ENCODE measurements at places on chromosomes 6 and 20.

DNA sequence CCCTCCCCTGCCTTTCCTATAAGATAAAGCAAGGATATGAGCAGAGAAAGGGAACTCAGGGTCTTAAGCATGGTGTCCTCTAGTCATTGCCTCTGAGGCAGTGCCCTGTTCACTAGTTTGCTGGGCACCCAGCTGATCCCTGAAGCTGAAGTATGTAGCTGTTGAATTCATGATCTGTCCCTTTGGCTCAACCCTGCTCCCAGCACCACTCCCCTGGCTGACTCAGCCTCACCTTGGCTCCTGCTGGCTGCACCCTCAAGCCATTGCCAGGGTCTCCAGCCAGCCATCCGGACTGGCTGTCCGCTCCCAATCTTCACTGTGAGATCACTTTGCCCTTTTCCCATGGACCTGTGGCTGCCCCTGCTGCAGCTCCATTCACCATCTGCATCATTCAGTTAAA is 25.9 kb upstream of the UST start:
- DNase-seq = no peak

DNA sequence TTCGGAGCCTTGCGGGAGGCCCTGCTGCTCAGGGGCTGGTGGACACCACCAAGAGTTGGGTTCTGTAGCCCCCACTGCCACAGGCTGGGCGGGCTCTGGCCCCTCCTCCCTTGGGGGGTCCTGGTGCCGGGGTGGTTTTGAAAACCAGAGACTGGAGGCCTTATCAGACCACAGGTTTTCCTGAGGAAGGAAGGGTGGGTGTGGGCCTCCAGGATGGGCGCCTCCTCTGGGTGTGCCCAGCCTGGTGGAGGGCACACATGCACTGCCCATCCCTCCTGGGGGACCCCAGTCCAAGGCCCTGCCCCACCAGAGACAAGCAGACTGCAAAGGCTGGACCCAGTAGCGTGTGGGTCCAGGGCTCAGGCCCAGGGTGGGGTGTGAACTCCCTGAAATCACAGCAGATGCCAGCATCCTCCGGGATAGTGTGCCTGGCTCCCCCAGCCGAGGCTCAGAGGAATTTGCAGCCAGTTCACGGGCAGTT is 13.5 kb upstream of the ZBTB46 start:
- DNase-seq = no peak

DNA sequence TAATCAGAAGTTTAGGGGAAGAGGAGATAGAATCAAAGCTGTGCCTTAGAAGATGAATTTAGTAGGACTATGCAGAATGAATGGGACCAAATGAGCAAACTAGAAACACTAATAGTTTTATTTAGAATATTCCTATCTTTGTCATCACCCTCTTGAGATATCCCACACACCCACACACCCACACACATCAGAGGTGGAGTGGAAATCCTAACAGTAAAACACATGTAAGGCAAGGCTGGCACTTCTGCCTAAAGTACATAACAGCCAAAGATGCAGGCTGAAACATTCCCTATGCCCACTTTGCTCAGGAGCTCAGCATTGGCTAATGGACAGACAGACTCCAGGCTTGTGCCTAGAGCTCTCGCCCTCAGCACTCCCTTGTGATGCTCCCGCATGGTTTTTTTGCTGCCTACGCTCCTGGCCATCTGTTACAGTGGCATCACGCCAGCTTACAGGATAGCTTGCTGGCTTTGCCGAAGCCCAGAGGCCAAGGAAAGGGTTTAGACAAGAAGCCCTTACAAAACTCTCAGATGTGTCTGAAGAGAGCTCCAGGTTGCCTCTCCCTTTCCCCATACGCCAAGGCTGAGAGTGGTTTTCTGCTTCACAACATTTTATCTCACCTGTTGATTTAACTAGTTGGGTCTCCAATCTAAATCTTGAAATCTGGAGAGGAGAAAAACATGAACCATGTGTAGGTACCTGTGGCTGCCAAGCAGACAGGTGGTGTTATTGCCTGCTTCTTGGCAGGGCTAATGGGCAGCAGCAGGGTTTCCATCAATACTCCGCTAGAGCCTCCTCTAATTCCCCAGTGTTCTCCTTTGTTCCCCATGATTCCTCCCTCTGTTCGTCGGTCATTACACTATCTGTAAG is 282.6 kb upstream of the ID4 start:
- DNase-seq = no peak

DNA sequence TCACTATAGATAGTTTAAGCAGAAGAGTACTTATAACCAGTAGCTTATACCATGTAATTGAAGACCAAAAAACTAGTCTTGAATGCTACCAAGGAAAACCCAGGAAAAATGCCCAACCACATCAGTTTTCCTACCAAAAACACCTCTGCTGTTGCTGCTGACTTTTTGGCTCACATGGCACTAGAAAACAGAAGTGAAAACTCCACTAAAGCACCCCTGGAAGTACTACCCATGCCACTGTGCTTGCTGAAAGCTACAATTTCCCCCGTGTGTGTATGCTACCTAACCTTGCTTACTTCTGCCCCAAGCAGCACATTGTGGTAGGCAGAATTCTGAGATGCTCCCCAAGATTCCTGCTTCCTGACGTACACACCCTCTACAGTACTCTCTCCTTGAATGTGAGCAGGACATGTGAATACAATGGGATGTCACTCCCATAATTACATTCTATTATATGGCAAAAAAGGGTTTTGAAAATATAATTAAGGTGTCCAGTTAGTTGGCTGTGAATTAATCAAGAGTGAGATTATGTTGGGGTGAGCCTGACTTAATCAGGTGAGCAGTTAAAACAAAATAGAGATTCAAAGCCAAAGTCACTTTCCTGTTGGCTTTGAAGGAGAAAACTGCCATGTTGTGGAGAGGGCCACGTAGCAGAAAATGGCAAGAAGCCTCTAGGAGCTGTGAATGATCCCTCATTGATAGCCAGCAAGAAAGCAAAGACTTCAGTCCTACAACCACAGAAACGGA is 209.8 kb upstream of the MARCKS start:
- no peak for DNase-seq

DNA sequence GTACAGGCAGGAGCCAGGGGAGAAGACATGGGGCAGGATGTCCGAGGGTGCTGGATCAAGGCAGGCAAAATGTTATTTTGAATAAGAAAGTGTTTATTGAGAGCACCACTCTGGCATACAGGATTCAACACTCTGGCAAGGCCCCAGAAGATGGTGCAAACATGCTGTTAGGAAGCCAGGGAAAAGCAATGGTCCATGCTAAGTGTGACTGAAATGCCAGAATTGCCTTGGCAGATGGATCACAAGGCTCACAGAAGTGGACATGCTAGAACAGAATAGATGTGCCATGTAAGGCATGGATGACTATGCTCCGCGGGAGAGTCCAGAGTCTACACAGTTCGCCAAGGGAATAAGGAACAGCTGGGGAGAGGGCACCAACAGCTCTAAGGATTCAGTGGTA is 54.6 kb downstream of the QRSL1 start:
- DNase-seq = no peak

GRCh38 chr6:101537753-101538316 is 144.3 kb downstream of the GRIK2 start:
- peak; percentile 41 for DNase-seq

DNA sequence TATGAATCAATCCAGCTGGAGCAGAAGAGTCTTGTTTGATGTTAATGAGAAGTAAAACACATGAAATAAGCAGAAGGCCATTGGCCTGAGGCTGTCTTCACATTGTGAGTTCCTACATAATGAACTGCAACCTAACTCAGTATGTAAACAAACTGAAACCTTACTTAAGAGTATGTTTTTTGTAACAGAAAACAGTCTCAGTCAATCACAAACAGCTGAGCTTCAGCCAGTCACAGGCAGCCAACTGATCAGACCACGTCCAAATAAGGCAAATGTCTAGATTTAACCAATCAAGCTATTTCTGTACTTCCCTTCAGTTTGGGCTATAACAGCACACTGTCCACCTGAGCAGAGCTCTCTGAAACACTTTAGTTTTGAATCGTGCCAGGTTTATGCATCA is 234.7 kb downstream of the TRDN start:
- DNase-seq = no peak

- DNase-seq = no peak
Measured at GRCh38 chr20:1035466-1035865, 33.4 kb upstream of the RSPO4 start.

DNA sequence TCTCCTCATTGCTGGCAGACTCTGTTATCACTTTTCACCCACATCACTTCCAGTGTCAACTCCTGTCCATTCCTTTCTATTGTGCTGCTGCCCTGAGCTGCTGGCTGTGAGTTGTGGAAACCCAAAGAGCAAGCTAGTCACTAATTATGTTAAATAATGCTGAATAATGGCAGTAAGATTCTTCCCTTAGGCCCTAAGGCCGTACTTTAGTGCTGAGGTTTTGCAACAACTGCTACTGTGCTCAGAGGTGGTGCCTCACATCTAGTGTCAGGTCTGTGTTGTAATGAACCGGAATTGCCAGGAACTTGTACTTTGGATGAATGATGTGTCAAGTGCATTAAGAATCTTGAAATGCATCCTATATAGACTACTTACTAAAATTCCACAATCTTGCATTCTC is 372.2 kb upstream of the RNF217 start:
- no peak for DNase-seq

DNA sequence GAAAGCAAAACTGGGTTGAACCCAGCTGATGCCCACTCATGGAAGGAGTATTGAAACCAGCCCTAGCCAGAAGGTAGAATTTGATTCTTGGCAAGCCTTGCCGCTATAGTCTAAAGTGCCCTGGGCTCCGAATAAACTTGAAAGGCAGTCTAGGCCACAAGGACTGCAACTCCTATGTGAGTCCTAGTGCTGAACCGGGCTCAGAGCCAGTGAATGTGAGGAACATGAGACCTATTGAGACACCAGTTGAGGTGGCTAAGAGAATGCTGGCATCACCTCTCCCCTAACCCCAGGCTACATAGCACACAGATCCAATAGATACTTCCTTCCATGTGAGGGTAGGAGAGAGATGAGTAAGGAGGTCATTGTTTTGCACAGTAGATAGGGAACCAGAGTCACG is 3.5 kb upstream of the DEFB110 start:
- DNase-seq = no peak
